Activated CD4-positive, alpha-beta T cell treated with anti-CD3 and anti-CD28 coated beads, Interleukin-2, amount 10 ng/mL, durations not matched to agents 24 days and 14 days (primary cell): ENCODE measurements at places on chromosomes 11 and 22.

DNA sequence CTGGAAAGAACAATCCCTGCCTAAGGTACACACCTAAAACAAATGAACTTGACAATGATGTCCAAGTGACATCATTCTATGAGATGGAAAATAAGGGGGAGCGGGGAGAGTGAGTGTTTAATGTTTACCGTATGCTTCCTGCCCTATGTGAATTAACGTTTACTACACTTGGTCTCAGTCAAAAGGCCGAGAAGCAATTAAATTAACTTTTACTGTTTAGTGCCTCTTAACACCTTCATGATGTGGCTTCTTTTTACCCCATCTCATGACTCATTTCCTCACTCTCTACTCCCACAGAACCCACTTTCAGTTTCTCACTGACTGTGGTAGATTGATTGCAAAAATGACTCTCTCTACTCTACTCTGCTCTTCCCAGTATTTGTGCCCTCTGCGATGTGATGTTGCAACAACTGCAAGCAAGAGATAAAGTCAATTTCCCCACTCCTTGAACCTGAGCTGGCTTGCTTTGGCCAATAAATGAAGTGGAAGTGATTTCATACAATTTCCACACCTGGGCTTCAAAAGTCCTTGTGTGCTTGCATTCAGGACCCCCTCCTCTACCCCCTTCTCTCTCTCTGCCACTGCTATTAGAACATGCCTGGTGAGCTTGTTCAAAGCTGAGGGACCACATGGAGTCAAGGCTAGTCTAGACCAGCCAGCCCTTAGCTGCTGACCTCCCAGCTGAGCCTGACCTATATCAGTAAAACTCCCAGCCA is 11.6 kb upstream of the ALKBH3 start:
- peak; percentile 89 for DNase-seq

DNA sequence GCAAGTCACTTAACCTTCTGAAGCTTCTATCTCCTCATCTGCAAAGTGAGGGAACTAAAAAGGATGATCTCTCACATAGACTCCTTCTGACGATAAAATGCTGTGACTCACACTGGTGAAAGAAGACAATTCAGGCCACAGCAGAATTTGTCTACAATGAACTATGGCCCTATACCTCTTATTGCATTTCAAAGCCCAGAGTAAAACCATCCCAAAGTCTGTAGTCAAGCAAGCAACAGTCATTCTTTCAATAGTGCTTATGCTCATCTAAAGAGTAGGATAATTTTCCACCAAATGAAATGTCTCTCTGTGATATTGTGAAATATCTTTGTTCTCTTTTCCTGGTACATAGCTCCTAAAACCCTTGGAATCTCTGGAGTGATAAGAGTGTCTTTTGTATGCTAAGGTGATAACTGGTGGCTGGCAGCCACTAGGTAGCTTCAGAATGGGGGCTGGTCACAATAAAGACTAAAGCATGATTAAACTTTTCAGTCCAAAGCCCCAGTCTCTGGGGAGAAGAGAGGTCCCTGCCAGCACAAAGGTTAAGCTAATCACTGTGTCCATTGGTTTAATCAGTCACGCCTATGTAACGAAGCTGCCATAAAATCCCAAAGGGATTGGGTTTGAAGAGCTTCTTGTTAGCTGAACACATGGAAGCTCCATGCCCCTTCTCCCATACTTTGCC is 30.8 kb downstream of the SYTL2 start:
- no peak for DNase-seq

GRCh38 chr11:91299980-91300379 is 924.6 kb upstream of the FAT3 start:
- no peak for DNase-seq

GRCh38 chr11:2844116-2844842 is 41.3 kb downstream of the CDKN1C start:
- DNase-seq: no peak

DNA sequence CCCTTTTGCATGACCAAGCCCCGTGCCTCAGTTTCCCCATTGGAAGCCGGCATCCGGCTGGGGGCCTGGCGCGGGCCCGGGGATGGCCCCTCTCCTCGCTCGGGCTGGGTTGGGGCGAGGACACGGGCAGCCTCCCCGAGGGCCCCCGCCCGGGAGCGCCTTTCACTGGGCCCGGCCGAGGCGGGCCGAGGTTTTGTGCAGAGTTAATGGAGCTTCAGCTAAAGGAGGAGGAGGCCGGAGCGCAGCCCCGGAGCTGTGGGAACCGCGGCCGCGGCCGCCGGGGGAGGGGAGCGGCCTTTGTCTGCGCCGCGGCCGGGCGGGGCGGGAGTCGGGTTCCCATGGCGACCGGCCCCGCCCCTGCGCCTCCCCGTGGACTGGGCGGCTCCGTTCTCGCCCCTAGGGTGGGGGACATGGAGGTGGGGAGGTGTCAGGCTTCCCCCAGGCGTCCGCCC is 1.4 kb upstream of the MAPK11 start:
- DNase-seq: peak; percentile 90

GRCh38 chr11:15670520-15671070 is 555.9 kb downstream of the INSC start:
- DNase-seq: peak; percentile 6

GRCh38 chr11:95451682-95452081 is 220.7 kb upstream of the SESN3 start:
- no peak for DNase-seq

- peak; percentile 1 for DNase-seq
Observed at GRCh38 chr11:112042961-112043304, 17.7 kb downstream of the DLAT start.

DNA sequence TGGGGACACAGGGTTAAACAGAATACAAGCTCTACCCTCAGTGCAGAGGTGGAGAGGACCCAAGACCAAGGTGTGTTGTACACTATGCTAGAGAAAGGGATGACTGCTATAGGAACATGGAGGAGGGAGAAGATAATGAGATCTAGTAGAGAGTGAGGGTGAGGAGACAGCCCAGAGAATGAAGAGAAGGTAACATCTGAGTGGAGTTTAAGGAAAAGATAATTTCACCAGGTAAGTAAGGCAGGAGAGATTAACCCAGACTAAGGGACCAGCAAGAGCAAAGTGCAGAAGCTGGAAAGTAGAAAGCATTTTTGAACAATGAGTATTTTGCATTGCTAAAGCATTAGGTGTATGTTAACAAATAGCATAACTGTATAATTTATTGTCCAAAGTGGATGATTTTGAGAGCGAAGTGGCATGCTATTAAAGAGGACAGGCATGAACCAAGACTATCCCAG is 128.8 kb downstream of the RASSF10 start:
- no peak for DNase-seq

DNA sequence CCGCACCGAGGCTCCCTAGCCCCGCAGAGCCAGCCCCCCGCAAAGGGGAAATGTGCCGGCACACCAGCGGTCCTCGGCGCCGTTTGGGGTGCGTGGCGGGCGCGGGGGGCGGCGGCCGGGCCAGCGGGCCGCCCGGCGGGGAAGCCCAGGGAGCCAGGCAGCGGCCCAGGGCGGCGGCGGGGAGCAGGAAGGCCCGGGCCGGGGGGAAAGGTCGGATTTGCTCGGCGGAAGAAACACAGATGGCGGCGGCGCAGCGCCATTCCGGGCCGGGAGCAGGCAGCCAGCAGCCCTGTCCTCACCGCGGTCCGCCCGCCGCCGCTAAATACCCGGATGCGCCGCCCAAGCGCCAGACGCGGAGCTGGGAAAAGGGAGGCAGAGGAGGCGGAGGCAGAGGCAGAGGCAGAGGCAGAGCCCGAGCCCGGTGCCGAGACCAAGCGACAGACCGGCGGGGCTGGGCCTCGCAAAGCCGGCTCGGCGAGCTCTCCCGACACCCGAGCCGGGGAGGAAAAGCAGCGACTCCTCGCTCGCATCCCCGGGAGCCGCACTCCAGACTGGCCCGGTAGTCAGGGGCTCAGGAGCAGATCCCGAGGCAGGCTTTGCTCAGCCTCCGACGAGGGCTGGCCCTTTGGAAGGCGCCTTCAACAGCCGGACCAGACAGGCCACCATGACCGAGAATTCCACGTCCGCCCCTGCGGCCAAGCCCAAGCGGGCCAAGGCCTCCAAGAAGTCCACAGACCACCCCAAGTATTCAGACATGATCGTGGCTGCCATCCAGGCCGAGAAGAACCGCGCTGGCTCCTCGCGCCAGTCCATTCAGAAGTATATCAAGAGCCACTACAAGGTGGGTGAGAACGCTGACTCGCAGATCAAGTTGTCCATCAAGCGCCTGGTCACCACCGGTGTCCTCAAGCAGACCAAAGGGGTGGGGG is 2.6 kb upstream of the GCAT start:
- DNase-seq: peak; percentile 96

- no peak for DNase-seq
Observed at GRCh38 chr11:64341429-64341828, 1.4 kb downstream of the CCDC88B start.

- DNase-seq: peak; percentile 68
Observed at GRCh38 chr11:86183694-86184093, 60.9 kb upstream of the EED start.

- peak; percentile 68 for DNase-seq
Observed at GRCh38 chr11:28697920-28698827, 590.0 kb downstream of the METTL15 start.

- no peak for DNase-seq
Observed at GRCh38 chr11:26244207-26244606, 87.7 kb upstream of the ANO3 start.

GRCh38 chr22:50732681-50733080 is 5.3 kb upstream of the ACR start:
- DNase-seq: no peak

DNA sequence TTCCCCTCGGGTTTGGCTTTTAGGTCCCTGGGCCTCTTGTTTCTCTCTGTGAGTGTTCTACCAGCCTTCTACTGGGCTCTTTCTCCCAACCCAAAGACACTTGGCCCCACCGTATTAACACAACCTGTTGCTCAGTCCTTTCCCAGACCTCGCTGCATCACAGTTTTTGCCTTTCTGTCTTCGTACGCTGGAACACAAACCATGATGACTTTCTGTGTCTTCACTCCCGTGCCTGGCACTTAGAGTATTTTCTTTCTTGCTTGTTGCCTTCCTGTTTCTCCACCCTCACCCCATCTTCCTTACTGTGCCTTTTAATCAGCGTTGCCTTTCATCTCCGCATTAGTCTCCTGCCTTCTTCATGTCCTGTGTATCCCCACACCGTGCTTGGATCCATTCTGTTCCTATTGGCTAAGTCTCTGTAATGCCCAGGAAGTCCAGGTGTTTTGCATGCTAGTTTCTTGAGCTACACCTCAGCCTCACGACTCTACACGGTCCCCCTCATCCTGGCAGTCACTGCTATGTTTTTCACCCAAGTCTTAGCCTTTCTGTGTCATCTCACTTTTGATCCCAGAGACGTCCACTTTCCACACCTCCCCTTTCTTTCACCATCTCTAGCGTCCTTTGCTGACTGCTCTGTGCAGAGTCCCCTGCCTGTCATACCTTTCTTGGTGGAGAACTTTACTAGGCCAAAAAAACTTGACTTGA is 1.6 kb downstream of the MARK2 start:
- DNase-seq: peak; percentile 71

- DNase-seq: no peak
Observed at GRCh38 chr11:130555251-130555841, 106.9 kb downstream of the ADAMTS15 start.

DNA sequence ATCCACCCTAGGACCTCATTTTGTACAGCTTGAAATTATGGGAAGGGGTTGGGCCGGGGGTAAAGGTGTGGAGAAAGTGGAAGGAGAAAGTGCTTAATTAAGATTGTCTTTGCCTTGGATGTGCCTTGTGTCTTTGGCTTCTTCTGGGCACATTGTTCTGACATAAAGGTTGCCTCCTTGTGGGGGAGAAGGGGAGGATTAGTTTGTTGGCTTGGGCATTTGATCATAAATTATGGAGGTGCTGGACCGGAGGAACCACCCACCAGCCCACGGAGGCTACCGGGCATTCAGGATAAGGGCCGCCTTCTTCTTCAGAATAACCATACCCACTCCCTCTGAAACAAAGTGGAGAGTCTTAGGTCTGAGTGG is 1.3 kb downstream of the PAFAH1B2 start:
- DNase-seq: peak; percentile 66

- no peak for DNase-seq
Observed at GRCh38 chr11:131229221-131229620, 141.2 kb upstream of the NTM start.

GRCh38 chr11:59223611-59224010 is 10.9 kb upstream of the MPEG1 start:
- DNase-seq: no peak

DNA sequence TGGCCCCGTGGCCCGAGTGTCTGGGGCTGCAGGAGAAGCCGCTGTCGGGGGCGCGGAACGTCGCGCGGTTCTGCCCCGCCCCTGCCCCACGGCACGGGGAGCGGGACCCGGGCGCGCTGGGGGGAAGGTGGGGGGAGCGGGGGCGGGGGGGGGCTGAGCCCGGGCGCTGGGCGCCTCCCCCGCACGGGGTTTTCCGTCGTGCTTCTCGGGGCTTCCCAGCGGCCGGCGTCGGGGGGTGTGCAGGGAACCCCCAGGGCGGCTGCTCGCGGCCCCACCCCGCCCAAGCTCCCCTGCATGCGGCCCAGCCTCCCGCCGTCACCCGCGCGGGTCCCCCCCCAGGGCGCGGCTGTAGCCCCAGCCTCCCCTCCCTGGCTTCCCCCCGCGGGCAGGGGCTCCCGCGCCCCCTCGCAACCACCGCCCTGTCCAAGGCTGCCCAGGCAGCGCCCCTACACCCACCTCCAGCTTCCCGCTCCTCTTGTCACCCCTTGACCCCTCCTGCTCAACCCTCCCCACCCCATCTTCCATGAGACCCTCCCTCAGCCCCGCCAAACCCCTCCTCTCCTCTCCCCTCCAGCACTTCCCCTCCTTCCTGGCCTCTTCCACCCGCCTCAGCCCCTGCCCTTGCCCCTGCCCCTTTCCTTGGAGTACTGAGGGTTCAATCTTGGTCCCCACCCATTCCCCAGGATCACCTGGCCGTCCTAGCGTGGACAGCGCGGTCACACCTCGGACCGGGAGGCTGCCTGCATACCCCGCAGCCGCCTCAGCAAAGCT is 1.7 kb downstream of the IL17REL start:
- peak; percentile 72 for DNase-seq

GRCh38 chr22:20563941-20564371 is 56.5 kb downstream of the MED15 start:
- no peak for DNase-seq

DNA sequence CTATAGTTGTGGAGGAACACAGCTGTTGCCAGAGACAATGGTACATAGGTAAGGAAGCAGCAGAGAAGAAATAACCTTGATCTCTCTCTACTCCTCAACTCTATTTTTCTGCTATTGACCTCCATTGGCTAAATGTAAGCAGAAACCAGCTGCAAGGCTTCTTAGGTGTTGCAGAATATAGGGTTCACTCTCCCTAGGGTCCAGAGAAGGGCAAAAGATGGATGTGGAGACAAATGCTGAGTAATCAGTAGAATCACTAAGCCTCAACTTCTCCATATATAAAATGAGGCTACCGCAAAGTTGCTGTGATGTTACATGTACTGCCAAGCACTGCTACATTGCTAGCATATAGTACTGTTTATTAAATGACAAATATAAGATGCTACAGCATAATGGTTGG is 120.6 kb downstream of the PDE3B start:
- DNase-seq: peak; percentile 70

DNA sequence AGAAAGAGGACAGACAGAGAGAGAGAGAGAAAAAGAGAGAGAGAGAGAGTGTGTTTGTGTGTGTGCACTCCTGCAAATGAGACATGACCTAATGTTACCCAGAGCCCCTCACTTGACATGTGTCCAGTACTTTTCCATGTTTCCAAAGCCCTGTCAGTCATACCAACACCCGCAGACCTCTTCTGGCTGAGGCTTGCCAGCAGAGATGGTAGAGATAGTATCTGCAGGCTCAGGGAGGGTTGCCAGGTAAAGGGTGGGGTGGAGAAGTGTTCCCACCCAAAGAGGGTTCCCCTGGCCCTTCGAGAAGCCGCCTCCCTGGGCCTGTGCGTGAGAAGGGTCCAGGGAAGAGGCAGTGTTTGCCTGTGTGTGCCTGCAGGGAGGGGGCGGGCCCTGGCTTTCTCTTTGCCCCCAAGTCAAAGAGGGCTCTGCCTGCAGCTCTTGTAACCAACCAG is 40.7 kb downstream of the POU2F3 start:
- DNase-seq: no peak
